ENCODE measurements at places on chromosomes 11 and 22. TPM values are rescaled to one million over a fixed set of nuclear protein-coding genes. Genes with fewer than 3 reads are reported as not detected.

- no peak for DNase-seq
These were observed 67.2 kb upstream of the BMAL1 start for GRCh38 chr11:13210424-13210823.

GRCh38 chr11:2582946-2583604 is 116.7 kb downstream of the KCNQ1OT1 start:
- DNase-seq: no peak

DNA sequence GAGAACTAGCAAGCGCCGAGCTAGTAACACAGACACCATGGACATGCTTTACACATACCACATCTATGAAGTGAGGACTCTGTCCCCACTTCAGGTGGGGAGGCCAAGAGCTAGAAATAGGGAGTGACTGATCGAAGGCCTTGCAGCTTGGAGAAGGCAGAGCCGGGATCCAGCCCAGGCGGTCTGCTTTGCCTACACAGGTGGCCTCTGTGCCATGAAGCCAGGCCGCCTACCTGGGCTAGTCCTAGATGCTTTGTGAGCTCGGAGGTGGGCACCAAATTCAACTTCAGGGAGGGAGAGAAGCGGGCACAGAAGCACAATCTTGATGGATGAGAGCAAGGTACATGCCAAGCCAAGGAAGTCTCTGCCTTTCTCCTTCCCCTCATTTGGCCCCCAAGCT is 117.2 kb downstream of the TIMP3 start:
- DNase-seq: no peak

The SCN4B gene
- not detected for total RNA-seq

GRCh38 chr11:111063726-111064517 is 181.6 kb upstream of the POU2AF2 start:
- no peak for DNase-seq

The GAL3ST1 gene
- not detected for total RNA-seq

The SAAL1 gene
- total RNA-seq: 28.2 TPM

DNA sequence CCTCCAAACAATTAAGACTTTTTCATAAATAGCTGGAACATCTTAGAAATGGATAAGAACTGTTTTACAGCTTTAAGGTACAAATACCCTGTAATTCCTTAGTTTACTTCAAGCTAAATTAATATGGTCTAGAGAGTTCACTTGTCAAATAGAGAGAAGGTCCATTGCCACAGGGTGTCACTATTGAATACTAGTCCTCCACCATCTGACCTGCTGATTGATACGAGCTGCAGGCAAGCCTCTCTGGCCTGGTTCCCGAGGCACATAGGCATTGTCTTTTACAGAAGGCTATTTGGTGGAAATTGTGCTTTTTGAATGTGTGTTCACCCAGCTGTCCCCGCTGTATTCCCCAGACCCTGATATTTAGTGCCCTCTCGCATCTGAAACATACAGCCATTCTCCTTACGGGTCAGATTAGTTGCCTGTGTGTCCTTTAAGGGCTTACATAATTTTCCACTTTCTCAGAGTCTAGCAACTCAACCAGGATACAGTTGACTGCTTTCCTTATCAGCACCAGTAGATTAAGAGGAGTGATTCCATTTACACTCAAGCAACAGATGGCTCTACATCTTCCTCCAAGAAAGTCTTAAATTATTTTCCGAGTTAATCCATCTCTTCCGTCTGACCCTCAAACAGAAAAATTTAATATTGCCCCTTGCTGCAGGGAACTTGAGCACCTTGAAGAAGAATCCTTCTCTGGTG is 788.8 kb upstream of the FAT3 start:
- DNase-seq: no peak

- no peak for DNase-seq
These were observed 106.5 kb downstream of the ALX4 start for GRCh38 chr11:44203270-44204043.

GRCh38 chr11:64144587-64145472 is 21.1 kb downstream of the MACROD1 start:
- no peak for DNase-seq

The ARHGEF12 gene
- total RNA-seq: 3.8 TPM

DNA sequence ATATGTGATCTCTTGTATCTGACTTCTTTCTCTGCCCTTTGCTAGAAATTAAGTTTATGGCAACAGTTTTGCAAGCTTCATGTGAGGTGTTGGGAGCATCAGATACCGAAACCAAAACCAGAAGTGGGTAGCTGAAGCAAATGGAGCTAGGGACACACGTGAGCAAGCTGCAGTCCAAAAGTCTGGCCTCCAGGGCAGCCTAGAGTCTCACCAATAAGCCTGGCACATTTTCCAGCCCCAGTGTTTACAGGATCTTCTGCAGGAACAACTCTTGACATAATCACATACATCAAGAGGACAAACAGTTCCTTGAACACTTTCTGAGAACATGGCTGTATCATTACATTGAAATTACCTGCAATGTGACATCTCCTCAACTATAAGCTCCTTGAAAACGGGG is 114.1 kb downstream of the LARGE1 start:
- DNase-seq: no peak

The KRTAP5-1 gene
- total RNA-seq: not detected

DNA sequence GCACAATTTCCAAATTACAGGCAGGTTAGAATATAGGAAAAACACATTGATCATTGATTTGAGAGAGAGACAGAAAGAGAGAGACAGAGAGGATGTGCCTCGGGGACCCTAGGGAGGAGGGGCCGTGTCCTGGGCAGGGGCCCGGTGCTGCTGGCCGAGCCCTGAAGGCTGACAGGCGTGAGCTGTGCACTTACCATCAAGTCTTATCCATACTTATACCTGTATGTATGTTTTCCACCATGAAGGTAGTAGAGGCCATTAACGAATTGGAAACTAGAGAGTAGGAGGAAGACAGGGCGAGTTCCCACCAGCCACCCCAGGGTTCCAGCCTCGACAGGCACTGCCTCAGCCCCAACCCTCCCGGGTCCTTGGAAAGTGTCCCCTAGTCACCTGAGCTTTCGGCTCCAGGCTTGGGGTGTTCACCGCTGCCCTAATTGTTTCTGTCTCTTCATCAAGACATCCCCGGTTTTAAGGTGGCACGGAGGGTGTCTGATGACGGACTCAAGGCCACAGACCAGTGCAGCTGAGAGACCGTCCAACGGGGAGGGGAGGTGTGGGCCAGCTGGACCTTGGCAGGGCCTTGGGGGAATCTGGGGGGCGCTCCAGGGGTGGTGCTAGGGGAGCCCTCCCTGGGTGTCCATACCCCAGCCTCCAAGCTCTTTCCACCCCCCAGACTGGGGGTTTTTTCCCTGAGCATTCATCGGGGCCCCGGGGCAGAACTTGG is 431.3 kb downstream of the TBC1D22A start:
- DNase-seq: no peak

- no peak for DNase-seq
These were observed 1581.2 kb upstream of the TENM4 start for GRCh38 chr11:81022057-81022456.

DNA sequence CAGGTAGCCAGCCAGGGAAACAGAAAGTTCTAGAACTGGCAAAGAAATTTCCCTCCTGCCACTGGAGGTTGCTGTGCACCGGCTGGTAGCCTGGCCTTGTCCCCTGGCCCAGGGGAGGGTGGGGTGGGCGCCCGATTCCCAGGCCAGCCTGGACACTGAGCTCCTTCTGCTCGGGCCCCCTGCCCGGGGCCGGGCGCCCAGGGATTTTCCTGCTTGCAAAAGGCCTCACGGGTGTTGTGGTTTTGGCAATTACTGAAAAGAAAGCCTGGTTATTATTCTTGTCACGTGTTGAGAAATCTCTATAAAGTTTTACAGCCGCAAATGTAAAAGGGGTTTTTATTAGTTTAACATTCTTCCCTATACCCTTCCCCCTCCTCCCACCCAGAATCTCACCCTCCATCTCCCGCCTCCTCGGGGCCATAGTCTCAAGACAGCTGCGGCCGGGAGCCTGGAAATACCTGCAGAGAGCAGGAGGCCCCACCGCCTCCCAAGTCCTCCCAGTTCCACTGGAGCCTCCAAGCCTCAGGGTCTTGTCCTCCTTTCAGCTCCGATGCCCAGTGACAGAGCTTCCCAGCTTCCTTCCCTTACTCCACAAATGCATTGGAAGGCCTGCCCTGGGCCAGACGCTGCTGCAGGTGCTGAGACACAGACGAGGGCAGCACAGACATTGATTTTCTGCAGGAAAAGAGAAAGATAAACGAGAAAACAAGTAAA is 1515.6 kb downstream of the TBC1D22A start:
- no peak for DNase-seq

DNA sequence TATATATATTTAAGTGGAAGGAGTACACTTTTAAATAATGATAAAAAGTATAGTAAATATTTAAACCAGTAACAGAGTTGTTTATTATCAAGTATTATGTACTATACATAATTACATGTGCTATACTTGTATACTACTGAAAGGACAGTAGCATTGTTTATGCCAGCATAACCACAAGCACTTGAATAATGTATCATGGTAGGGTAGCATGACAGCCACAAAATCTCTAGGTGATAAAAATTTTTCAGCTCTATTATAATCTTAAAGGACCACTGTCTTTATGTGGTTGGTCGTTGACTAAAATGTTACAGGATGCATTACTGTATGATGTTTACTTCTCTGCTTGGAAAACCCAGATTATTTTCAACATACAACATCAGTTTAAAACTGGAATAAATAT is 349.2 kb downstream of the CASP12 start:
- DNase-seq: no peak

DNA sequence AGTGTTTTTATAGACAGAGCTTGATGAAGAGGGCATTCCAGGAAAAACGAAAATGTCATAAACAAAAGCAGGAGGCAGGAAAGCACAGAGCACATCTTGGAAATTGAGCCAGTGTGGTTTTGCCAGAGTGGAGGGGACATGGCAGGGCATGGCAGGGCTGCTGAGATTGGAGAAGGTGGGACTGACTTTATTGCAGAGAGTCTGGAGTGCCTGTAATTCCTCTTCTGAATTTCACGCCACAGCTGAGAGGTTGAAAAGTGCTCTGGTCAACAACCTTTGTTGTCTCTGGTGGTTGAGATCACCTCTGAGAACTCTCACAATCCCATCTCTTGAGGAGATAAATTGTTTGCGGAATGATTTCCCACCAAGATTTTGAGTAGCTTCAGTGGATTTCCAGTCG is 16.4 kb downstream of the SLC5A1 start:
- no peak for DNase-seq

DNA sequence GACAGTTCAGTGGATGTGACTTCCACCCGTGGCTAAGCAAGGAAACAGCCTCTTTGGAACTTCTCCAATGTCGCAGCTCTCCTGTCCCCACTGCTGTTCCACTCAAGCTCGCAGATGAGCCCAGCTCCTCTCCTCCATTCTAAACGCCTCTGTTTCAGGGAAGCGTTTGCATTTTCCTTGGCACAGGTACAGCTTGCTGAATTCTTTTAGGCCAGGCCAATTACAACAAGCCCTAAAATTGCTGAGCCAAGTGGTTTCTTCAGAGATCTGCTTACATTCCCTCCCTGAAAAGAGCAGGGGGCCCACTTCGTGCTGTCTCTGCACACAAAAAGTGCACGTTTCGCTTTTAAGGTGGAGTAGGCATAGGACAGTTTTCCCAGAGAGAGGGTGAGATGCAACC is 91.5 kb upstream of the BLID start:
- DNase-seq: no peak

DNA sequence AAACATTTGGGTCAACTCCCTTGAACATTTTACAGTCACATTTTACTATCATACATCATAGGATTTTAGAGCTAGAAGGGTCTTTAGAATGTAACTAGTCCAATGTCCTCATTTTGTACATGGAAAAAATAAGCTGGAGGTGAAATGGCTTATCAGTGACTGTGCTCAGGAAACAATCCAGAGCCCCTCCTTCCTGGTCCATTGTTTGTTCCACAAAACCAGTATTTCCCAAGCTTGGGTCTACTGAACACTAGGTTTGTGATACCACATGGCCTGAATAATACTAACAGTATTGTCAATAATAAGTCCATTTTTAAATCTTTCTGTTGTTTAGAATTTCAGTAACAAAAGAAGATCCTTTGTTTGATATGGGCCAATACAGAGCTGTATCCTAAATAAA is 27.1 kb downstream of the PDGFD start:
- no peak for DNase-seq

- no peak for DNase-seq
These were observed 242.2 kb downstream of the DCDC1 start for GRCh38 chr11:31127290-31127689.

DNA sequence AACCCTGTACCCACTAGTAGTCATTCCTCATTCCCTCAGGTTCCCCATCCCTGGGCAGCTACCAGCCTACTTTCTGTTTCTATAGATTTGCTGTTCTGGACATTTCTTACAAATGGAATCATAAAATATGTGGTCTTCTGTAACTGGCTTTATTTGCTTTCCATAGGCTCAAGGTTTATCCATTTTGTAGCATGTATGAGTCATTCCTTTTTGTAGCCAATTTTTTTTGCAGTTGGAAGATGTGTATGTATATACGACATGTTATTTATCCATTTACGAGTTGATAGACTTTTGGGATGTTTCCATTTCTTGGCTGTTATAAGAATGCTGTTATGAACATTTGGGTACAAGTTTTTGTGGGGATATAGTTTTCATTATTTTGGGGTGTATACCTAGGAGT is 130.6 kb downstream of the WNT11 start:
- DNase-seq: no peak

GRCh38 chr11:102279641-102280170 is 37.6 kb upstream of the BIRC3 start:
- DNase-seq: no peak

GRCh38 chr11:124090996-124091395 is 24.3 kb upstream of the VWA5A start:
- DNase-seq: no peak

DNA sequence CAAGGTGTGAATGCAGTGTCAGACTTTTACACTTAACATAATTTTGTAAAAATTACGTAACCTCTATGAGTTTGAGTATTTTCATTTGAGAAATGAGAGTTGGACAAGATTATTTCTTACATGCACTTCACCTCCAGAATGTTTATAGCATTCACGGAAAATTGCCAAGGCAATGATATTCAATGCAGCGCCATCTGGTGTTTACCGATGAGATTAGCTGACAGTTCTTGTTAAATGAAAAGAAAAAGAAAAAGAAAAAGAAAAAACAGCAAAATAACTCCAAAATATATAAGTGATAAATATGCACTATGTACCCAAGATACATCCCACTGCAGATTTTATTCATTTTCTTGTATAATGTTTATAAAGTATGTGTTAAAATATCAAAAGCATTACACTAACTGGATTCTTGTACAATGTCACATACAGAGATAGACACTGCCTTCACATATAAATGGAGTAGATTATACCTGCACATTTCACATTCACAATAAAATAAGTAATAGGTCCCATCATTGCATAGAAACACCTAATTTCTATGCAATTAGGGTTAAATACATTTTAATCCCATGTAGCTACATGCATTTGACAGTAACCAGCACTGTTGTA is 976.3 kb upstream of the FAT3 start:
- DNase-seq: no peak

The MMP10 gene
- total RNA-seq: not detected

DNA sequence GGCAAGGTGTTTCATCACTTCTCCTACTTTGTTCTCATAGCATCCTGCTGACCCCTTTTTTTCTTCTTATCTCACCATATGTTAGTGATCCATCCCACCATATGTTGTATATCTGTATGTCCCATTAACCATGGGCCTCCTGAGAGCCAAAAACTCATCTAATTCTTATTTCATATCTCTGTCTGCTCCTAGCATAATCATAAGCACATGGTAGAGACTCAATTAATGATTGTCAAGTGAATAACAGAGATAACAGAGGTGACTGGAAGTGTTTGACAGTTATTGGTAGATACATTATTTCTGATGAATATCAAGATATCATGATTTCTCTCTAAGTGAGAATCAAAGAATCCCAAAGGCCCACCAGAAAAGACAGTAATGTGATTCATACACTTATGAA is 138.1 kb upstream of the MPPED2 start:
- DNase-seq: no peak
